WERI-Rb-1 (cell line): ENCODE measurements at places on chromosomes 2 and 18.

GRCh38 chr18:52311331-52311730 is 28.7 kb upstream of the DCC start:
- no peak for DNase-seq

- no peak for DNase-seq
These were observed 287.3 kb upstream of the NCKAP5 start for GRCh38 chr2:133855526-133855925.

- no peak for DNase-seq
These were observed 12.4 kb downstream of the SLC8A1 start for GRCh38 chr2:40439473-40439872.

GRCh38 chr2:217438136-217438535 is 564.7 kb downstream of the TNS1 start:
- DNase-seq: no peak

GRCh38 chr2:240324312-240325015 is 111.0 kb upstream of the GPC1 start:
- DNase-seq: no peak

DNA sequence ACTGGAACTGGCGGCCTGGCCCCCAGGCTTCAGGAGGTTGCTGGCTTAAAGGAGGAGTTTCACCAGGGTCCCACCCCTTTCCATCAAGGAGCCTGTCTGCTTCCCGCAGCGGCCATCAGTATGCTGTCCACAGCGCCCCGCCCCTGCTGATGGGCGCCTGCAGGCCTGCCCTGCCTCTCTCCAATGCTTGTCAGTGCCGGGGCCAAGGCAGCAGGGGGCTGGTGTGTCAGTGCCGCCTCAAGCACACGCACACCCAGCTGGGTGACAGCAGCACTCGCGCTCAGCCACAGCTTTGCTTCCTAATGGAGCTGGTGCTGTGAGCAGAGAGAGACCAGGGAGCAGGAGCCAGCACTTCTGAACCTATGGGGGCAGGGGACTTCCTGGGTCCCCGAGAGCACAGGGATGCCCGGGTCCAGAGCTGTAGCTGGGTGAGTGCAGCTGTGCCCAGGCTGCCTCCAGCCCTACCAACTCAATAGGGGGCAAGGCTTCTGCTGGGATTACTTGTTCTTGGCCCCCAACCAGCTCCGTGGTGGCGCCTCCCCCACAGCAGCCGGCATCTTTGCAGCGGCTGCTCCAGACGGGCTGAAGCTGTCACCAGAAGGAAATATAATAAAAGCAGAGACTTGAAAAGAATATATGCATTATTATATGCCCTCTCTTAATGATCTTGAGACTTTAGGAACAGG is 377.2 kb upstream of the LRATD1 start:
- no peak for DNase-seq

DNA sequence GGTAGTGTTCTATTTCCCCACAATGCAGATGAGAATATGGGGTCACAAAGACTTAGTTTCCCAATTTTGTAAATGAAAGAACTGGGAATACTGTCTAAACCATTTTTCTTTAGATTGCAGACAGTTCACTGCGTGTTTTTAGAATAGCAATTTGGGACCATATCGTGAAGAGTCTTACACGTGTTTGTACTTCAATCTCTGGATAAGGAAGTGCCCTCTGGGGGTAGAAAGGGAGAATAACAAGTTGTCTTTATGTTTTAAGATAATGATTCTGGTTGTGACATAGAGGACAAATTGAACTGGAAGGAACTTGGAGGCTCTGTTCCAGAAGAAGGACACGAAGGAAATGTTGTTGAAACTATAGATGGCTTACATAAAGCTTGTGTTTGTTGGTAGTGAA is 457.7 kb downstream of the CBLN2 start:
- no peak for DNase-seq

DNA sequence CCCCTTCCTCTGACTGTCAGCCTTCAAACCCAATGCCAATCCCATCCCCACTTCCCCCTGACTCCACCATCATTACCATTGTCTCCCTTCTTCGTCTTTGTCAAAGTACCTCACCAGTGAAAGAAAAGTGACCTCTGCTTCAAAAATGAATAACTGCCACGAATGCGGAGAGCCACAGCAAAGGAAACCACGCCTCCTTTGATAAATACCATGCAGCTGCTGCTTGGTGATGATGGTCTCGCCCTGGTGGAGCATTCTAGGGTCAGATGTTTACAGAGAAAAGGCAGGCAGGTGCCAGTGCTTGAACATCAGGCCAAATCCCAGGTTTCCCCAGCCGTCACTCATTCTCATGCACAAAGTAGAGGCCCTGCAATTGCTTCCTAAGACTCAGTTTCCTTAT is 162.2 kb downstream of the BCL11A start:
- DNase-seq: no peak

DNA sequence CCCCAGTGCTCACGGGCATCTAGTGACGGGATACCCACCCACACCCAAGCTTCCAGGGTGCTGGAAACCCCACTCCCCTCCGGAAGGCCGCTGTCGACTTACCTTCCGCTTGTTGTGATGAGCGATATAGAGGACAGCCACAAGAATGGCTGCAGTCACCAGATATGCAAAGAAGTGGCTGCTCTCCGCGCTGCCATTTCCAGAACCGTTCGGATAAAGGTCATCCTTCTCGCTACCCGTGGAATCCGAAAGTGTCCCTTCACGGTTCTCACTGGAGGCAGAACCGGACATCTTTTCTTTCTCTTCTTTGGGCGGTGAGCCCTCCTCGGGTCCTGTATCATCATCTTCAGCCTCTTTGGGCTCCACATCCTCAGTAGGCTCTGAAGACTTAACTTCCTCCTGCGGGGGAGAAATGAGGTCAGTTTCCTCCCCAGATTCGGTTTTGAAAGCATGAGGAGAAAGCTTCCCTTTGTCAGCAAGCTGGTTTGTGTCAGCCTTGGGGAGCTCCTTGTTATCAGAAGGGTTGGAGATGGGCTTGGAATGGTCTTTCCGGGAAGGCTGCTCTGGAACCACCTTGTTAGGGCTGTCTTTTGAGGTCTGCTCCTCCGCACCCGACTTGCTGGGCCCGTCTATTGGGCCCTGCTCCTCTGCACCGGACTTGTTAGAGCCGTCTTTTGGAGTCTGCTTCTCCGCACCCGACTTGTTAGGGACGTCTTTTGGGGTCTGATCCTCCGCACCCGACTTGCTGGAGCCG is 1.2 kb downstream of the TGOLN2 start:
- DNase-seq: no peak

DNA sequence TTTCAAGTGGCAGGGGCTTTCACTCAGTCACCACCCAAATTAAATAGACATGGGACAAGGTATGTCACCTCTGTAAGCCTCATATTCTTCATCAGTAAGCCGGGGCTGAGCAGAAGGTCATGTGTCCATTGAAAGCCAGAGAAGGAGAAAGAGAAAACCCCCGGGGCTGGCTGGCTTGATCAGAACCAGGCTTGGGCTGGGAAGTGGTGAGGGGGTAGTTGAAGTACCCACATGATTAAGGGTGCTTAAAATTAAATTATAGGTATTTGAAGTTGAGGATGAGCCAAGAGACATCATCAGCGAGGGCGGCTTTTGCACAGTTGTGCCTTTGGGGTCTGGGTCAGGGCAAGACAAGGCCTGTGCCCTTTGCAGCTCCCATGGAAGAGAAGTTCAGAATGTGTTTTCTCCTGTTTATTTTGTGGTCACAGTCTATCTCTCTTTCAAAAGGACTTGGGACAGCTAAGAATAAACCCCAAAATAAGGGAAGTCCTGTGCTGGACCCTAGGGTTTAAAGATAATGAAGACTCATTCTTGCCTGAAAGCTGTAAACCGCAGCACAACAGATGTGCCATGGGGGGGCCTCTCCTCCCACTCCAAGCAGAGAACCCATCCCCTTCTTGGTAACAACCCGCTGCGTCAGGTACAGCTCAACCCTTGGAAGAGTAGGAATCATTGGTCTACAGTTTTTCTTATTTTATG is 10.7 kb downstream of the DBI start:
- DNase-seq: no peak

GRCh38 chr2:9474361-9475057 is at the start of gene IAH1:
Gene IAH1 (plus strand): TSS chr2:9474551. CDS start chr2:9474567, 16 bp downstream.
- peak; percentile 56 for DNase-seq

DNA sequence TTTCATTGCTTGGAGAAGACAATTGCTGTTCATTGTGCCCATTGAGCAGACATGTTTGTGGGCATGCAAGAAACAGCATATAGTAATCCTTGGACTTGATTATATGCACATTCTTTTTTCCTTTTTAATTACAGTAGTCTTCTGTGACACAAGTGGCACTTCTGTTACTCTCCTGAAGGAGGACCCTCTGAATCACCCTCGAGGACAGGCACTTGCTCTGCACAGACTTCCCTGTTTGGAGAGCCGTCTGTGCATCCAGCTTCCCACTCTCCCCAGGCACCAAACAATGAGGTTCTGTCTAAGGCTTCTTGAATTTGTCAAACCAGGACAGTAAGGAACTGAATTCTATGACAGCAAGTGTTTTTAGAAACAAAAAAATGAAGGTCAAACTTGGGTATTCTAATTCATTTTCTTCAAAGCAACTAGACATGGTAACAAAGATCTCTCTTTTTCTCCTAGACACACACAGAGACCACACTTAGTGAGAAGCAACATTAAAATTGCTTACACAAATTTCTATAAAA is 844.6 kb upstream of the ID2 start:
- no peak for DNase-seq
